ENCODE measurements at places on chromosomes 11 and 22.

GRCh38 chr11:12196872-12197271 lies 86.5 kb downstream of the MICAL2 start:
- DNase-seq, result no peak
- no peak overlapping the region for H3K4me3 ChIP-seq
- H3K4me1 ChIP-seq, result peaks cover 17% of the 10 kb centered on the region
- no peaks in the 10 kb centered on the region for H3K27me3 ChIP-seq
- no peaks in the 10 kb centered on the region for H3K36me3 ChIP-seq

DNA sequence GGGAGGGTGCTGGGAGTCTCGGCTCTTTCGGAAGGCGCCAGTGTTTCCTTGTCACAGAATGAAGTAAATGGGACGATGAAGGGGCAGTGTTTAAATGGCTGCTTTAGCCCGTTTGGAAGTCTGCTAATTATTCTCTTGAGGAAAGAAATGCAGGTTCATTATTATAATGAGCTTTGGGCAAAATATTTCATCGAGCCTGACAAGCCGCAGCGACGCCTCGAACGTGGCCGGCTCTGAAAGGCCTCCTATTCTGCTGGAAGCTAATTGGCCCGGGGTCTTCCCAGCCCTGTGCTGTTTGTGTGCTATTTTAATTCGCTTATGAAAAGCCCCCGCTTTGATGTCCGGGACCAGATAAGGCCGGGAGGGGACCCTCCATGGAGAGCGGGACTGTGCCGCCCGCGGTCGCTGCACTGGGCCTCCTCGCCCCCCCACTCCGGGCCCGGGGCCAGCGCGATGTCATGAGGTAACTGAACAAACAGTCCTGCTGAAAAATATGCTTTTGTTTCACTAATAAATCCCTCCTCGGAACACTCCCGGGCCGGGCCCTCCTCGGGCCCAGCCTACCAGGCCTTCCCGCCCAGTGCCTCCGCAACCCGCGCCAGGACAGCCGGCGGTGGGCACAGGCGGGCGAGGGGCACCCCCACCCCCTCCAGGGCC lies 78.4 kb downstream of the CDKN1C start:
- DNase-seq, result peak; percentile 72
- H3K27me3 ChIP-seq, result peaks cover 9% of the 10 kb centered on the region
- H3K36me3 ChIP-seq, result no peaks in the 10 kb centered on the region
- no peak overlapping the region for H3K4me3 ChIP-seq
- H3K27ac ChIP-seq, result no peak overlapping the region

DNA sequence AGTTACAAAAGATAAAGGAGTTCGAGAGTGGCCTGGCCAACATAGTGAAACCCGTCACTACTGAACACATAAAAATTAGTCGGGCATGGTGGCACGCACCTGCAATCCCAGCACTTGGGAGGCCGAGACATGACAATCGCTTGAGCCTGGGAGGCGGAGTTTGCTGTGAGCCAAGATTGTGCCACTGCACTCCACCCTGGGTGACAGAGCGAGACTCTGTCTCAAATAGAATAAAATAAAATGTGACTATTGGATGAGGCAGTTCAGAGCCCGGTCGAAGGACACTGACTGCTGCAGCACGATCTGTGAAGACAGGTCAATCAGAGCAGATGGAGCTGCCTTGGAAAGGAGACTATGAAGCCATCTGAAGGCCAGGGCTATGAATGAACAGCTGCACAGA lies 37.7 kb upstream of the ANO1 start:
- no peaks in the 10 kb centered on the region for H3K27me3 ChIP-seq
- peak; percentile 29 for DNase-seq
- H3K27ac ChIP-seq, result no peak overlapping the region
- peaks cover 10% of the 10 kb centered on the region for H3K36me3 ChIP-seq

DNA sequence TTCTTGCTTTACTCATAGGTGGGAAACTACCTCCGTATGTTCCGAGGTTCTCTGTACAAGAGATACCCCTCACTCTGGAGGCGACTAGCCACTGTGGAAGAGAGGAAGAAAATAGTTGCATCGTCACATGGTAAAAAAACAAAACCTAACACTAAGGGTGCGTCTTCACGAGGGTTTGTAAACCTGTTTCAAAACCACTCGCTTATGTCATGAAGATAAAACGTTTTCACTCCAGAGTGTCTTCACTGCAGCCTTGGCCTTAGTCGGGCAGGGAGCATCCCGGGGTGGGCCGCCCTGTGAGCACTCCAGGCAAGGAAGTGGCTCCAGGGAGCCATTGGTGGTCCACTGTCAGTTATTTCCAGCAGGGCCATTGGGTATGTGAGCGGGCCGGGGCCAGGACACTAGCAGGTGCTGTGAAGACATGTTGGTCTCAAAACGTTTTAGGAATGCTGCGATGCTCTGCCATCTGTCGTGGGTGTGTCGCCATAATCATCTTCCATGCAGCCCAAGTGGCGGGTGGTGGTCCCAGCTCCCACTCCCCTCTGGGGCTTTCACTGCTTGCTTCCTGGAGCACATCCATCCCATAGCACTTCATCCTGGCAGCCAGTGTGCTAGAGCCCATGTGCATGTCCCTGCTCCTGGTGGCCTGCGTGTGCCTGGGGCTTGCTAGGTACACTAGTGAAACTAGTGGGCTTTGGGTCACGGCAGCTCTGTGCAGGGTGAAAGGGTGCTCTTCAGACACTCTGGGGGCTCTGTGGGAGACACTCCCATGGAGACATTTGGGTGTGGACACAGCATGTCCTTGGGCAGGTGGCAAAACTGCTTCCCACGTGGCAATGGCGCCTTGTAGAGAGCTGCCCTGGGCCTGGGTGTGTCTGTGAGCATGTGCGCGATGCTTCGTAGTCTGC lies 5.2 kb downstream of the SMARCB1 start:
- H3K36me3 ChIP-seq, result peaks cover 27% of the 10 kb centered on the region
- peaks cover 42% of the 10 kb centered on the region for H3K4me1 ChIP-seq
- no peak for DNase-seq
